ENCODE measurements at places on chromosomes 11 and 22.

- peak; percentile 65 for DNase-seq
Observed at GRCh38 chr11:78564490-78565467, 9.9 kb downstream of the NARS2 start.

DNA sequence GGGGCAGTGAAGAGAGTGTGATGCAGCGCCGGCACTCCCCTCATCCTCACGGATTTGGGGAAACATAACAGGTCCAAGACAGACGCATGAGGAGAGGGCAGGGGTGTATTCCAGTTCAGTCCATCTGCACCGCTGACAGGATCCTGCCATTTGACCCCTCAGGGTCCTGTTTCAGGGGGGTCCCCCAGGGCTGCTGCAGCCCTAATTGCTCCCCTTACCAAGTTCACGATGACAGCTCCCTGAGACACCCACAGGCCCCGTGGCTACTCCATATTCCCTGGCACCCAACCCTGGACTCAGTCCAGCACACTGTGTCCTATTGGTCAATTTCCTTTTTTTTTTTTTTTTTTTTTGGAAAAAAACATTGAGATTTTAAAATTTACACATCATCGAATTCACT lies 41.5 kb downstream of the SHANK2 start:
- no peak for DNase-seq

DNA sequence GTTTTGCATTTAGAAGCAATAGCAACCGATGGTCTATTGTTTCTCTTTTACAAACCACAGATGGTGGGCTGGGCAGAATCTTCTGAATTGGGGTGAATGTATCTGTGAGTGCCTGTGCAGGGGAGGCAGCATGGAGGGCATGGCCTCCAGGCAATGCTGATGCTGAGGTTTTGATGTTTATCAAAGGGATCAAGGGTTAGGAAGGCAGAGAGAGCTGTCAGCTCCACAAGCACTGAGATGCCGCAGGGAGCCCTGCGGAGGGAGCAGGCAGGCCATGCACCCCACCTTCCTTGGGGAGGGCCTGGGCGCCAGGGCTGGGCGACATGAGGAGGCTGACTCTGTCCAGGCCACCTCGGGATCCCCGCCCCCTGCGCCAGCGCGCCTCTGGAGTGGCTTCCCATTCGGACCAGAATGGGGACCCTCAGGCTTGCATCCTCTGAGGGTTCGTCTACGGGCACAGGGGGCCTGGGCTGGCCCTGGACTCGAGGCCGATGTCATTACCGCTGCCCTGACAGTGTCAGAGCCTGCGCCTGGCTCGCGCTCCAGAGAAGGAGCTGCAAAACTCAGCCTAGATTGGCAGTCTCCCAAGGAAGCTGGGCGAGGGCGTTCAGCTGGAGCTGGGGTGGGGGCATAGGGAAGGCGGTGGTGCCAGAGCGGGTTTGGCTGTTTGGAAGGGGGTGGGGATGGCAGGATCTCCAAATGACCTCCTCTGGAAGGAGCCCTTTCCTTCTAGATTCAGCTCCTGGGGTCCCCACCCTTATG lies 13.9 kb upstream of the TH start:
- DNase-seq: no peak

DNA sequence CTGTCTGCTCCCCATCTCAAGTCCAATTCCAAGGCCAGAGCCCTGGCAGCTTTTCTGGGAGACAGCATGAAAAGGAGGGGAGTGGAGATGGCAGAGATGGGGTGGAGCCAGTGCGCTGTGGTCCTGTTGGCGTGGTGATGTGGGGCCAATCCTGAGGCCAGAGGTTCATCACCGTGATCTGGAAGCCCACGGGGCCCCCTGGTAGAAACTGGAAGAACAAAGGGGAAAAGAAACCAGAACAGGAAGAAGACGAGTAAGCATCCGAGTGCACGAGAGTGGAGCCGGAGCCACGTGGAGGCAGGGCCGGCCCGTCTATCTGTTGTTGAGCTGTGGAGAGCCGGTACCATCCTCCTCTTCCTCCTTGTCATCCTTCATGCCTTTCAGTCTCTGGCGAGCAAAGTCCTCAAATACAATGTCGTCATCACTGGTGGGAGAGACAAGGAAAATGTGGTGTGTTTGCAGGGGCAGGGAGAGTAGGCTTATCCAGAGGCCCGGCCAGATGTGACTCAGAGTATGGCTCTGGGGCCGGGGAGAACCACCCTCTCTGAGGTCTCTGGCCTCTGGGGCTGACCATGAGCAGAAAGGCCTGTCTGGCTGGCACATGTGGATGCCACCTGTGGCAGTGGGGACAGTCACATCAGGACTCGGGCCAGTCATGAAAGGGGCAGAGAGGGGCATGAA lies 25.4 kb downstream of the TPBGL start:
- no peak for DNase-seq

- no peak for DNase-seq
Observed at GRCh38 chr11:76049511-76049910, 156.8 kb downstream of the WNT11 start.

GRCh38 chr11:118098996-118099837 lies 12.5 kb upstream of the SMIM35 start:
- no peak for DNase-seq

DNA sequence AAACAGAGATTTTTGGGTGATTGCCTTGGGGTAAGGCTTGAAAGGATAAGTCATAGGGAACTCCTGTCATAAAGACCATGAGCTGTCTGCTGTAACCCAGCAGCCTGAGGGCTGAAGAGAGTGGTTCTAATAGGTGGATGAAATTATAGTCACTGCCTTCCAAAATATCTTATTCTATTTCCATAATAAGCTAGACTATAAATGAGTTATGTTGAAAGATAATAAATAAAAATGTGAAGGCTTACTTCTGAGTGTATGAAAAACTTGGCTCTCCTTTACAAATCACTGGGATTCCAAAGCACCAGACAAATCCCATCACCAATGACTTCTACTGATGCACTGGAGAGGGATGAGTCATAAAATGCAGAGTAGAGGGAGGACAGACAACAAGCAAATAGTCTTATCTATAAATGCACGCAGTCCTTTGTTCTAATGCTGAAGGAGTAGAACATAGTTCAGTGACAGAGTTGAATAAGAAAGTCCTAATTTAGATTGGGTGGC lies 775.0 kb upstream of the LRRC4C start:
- no peak for DNase-seq

DNA sequence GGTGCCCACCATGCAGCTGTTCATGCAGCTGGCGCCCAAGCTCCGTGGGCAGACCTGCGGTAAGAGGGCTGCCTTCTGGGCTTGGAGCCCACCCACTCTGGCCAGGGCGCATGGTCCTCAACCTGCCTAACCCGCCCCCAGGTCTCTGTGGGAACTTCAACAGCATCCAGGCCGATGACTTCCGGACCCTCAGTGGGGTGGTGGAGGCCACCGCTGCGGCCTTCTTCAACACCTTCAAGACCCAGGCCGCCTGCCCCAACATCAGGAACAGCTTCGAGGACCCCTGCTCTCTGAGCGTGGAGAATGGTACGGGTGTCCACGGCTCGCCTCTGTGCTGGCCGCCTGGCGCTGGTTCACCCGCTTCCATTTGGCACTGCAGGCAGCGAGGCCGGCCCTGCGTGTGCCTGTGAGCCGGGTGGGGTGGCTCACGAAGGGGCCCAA lies 11.0 kb downstream of the MUC5AC start:
- no peak for DNase-seq

DNA sequence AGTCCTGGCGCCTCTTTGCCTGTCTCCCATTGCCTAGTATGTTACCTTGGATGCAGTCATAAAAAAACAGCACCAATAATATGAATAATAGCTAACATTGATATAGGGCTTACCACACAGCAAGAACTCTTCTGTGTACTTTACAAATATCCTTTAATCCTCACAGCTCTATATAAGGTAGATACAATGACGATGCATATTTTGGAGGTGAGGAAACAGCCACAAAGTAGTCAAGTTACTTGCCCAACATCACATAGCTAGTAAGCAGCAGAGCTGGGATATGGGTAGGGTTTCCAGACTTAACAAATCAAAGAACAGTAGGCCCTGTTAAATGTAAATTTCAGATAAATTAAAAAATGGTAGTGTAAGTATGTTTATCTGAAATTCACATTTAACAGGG lies 128.8 kb downstream of the ST3GAL4 start:
- no peak for DNase-seq

GRCh38 chr22:46620588-46621242 lies 529 bp downstream of the GRAMD4 start:
- no peak for DNase-seq

GRCh38 chr11:96338910-96339705 lies 3.9 kb downstream of the MAML2 start:
- peak; percentile 81 for DNase-seq

- DNase-seq: peak; percentile 94
Observed at GRCh38 chr11:29328961-29329441, 687.8 kb downstream of the KCNA4 start.

DNA sequence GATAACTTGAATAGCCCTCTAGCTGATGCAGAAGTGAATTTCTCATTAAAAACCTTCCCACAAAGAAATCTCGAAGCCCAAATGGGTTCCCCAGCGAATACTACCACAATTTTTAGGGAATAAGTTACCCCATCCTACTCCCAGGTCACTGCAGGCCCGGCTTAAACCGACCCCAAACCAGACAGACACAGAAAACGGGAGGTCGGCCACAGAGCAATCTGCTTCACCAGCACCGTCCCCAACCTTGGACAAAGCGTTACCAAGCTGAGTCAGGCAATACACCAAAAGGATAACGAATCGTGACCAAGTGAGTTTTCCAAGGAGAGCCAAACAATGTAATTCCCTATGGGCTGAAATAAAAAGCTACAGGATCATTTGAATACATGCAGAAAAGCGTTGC lies 575 bp upstream of the MOV10L1 start:
- DNase-seq: no peak

DNA sequence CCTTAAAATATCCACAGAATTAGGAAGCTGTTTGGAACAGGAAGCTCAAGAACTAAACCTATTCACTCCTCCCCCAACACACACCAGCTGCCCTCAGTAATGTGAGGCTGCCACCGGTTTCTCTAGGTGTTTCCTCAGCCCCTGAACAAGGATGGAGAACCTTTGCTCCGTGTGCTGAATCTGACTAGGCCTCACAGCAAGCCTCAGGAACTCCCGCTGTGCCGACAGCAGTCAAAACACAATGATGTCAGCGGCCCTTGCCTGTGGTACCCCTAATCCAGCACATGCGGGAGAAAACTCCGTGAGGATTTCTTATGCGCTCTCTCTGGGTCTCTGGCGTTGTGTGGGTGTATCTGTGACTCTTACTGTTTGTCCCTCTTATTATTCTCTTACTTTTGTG lies 153.3 kb downstream of the EFCAB6 start:
- DNase-seq: no peak

DNA sequence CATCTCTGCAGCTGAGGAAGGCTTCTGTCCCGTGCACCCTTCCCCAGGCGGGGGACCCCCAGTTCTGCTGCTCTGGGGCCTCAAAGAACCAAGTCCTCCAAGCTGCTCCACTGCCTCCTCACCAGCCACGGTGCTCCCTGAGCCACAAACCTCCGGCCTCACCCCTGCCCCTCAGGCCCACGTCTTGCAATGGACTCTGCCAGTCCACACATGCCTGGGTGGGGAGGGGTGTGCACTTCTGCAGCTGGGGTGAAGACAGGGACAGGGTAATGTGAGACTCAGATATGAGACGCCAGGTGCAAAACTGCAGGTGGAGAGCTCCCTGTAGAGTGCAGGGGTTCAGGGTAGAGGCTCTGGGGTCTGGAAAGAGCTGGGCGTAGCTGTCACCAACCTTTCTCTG lies 3.2 kb upstream of the PTDSS2 start:
- DNase-seq: no peak

- DNase-seq: no peak
Observed at GRCh38 chr11:117378976-117379865, 51.6 kb downstream of the CEP164 start.

GRCh38 chr22:32562401-32562800 lies 87.8 kb downstream of the FBXO7 start:
- no peak for DNase-seq

DNA sequence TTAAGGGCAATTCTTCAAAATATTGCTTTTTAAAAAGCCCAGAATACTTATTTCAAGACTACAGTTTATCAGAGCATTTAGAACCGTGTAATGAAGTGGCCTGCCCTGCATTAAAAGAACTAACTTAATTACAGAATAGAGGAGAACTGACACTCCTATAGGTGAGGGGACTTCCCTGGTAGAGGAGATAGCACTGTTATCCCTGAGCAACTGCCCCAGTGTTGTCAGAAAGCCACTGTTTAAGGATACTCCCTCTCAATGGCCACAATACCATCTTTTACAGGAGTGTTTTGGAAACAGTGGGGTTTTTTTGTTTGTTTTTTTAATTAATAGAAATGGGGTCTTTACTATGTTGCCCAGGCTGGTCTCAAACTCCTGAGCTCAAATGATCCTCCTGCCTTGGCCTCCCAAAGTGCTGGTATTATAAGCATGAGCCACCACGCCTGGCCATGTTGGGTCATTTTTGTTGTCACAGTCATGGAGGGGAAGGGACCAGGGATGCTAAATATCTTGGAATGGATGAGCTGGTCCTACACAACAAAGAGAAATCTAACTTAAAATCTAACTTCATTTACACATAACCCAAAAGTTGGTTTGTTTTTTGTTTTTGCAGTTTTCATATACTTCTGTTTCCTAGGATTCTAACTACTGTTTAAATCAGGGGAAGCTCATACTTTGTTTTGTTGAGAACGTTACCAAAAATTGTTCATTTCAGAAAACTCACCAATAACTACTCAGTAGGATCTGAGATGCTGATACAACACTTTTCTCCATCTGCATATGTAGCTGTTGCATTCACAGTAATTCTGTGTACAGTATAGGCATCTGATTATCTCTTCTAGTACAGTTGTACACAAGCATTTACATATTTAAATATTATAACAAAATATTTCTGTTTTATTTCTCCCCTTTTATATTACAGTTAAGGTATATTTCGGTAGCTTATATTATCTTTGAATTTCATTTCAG lies 8.1 kb downstream of the RPL27A start:
- DNase-seq: no peak

DNA sequence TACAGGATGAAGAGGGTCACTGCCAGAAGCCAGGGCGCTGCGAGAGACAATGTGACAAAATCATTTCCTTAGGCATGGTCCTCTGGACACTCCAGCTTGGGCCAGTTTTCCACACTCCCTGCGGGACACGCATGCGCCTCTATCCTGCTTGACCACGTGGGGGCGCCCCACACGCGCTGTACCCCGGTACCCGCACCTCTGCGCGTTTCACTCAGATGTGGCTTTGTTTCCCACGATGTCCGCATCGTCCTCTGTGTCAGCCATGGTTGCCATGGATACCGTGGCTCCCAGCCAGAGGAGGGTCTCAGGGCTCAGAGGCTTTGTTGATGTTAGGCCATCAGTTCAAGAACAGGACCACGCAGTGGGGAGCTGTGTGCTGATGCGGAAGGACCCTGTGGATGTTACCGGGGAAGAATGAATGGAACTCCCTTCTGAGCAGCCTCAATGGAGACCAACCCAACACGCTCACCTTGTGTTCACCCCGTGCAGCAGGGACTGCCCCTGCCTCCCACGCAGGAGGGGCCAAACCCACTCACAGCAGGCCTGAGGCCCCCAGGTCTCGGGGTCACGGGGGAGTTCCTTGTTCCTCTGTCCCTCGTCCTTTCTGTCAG lies 101.1 kb upstream of the SLC22A12 start:
- peak; percentile 44 for DNase-seq

- DNase-seq: no peak
Observed at GRCh38 chr22:38133331-38133730, 22.8 kb upstream of the BAIAP2L2 start.
